ENCODE measurements at places on chromosomes 13 and 19.

DNA sequence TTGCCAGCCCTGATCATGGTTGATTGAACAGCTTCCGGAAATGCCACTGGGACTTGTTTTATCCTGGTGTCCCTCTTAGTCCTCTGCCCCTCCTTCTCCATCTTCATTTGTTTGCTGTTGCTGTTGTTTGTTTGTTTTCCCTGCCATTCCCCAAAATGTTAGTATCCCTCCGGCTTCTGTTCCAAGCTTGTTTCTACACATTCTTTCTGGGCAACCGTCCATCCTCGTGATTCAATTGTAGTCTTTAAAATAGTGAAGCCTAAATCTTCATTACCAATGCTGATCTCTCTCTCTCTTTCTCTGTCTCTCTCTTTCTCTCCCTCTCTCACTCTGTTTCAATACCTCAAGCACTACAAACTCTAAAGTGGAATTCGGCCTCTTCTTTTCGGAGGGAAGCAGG lies 649.3 kb upstream of the ARGLU1 start:
- no peak for DNase-seq

- DNase-seq = no peak
Observed at GRCh38 chr13:114067381-114067885, 65.0 kb downstream of the RASA3 start.

DNA sequence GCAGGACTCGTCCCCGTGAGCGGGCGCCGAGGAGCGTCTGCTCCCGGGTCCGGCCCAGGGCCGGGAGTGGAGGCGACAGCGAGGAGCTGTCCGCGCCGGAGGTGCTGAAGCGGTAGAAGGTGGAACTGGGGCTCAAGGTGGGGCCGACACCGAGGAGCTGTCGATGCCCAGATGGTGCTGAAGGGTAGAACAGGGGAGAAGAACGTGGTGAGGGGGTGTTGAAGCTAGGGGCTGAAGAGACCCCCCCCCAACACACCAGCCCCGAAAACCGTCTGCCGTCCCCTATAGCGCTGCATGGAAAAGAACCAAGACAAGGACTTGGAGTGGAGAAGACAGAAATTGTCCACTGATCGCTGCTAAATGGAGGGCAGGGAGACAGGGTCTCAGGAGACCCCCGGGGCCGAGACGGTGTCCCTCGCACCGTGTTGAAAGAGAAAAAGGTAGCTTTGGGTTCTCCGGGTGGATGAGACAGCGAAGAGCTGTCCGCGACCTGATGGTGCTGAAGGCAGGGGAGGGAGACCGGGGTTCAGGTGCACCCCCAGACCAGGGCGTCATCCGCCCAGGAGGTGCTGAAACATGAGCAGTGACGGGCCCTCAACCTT lies 7.1 kb upstream of the PDE4C start:
- DNase-seq = no peak

- no peak for DNase-seq
Observed at GRCh38 chr19:18293642-18294466, 12.4 kb upstream of the JUND start.

DNA sequence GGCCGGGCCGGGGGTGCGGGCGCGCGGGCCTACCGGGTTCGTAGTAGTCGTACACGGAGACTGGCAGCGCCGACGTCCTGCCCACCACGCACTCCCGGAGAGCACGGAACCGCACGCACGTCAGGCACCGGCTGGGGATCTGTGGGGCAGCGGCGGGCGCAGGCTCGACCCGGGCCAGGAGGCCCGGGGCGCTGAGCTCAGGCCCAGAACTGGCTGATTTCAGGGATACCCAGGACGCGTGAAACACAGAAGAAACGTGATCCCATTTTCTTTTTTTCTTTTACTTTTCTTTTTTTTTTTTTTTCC lies 9.0 kb downstream of the F2RL3 start:
- DNase-seq = no peak

DNA sequence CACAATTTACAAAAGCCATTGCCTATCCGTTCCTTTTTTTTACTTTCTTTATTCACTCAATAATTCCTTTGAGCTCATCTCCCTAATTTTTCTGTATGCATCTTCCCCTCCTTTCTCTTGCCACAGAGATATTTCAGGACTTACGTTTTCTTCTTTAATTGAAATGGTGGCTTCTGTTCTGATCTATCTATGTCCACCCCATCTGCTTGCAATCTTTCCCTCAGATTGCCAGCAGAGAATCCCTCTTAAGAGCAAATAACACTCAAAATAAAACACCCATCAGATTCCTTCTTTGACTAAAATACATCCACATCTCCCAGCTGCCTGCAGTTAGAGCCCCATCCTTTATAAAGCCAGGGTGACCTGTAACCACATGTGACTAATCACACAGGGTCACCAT lies 478.6 kb downstream of the EFNB2 start:
- no peak for DNase-seq

GRCh38 chr19:5690955-5691821 lies 1.1 kb downstream of the RPL36 start:
- peak; percentile 52 for DNase-seq

GRCh38 chr19:1261538-1261797 lies 7.7 kb upstream of the CIRBP start:
- no peak for DNase-seq

DNA sequence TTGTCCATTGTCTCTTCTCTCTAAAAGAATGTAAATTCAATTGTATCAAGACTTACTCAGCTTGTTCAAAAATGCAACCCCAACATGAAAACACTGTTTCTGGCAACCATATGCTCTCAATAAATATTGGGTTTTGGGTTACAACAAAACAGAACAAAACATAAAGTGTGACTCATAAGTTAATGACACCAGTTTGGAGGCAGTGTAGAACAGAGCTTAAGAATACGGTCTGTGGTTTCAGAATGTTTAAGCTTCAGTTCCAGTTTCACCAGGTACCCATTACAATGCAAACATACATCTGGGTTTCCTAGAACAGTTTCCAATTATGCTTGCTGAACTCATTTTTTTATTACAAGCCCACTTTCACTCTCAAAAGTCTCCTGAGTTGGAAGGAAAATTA lies 285.8 kb upstream of the PCDH9 start:
- no peak for DNase-seq

GRCh38 chr19:38107129-38107528 lies 116.9 kb downstream of the DPF1 start:
- no peak for DNase-seq
